CD4-positive, alpha-beta T cell treated with Interleukin-17A for 4 hours (primary cell): ENCODE measurements at places on chromosomes 1 and 21.

DNA sequence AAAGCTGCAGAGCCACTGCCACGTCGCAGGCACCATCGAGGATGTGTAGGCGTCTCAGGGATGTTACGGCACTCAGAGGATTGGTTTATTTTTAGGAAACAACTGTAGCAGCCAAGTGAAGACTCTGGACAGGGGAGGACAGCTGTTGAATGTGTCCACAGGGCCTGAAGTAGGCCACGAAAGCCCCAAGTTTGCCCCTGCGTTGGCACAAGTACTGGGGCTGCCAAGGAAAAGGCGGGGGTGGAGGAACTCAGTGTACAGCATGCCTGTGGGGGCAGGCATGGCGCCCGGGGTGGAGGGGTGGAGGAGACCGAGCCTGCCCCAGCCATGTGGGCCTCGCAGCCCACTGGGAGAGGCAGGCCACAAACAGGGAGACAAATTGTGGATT, 89.7 kb downstream of the ADARB1 start:
- DNase-seq = no peak

- peak; percentile 36 for DNase-seq
Observed at GRCh38 chr1:87045761-87046304, 131.4 kb downstream of the HS2ST1 start.

DNA sequence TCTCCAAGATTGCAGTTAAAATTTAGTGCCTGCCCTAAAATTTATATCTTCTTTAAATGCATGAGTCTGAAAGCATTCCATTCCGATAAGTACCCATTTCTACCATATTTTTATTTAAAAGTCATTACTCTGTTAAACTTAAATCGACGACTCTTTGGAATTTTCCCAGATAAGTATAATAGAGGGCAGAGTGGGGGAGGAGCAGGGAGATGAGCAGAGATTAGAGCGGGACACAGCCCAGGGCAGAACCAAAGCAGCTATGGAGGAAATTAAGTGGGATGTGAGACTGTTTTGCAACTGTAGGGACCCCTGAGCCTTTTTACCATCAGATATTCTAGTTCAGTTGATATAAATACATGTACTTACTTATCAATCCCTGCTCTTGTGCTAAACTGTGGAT, 257.9 kb downstream of the FGGY start:
- DNase-seq = no peak

DNA sequence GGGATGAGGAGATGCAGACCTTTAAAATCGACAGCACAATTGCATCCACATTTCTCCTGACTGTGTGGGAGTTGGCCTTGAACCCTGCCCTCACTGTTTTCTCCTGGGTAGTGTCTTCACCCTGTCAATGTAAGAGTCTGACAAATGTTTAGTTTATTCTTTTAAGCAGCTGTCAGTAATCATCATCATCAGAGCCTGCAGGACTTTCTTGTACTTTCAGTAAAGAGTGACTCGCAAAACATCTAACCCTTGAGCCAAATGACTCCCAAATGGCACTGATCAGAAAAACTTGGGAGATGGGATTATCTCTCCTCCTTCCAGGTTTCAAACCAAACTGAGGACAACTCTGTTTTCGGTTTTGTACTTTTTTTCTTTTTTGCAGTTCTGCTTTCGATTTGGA, 460.2 kb downstream of the KIF26B start:
- no peak for DNase-seq

DNA sequence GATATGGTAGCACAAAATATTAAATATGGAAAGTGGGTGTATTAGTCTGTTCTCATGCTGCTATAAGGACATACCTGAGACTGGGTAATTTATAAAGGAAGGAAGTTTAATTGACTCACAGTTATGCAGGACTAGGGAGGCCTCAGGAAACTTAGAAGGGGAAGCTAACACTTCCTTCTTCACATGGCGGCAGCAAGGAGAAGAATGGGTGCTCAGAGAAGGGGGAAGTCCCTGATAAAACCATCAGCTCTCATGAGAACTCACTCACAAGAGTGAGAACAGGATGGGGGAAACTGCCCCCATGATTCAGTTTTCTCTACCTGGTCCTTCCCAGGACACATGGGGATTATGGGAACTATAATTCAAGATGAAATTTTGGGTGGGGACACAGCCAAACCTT, 15.8 kb upstream of the BACE2 start:
- DNase-seq = no peak

- no peak for DNase-seq
Observed at GRCh38 chr1:25780318-25781129, 19.5 kb upstream of the SELENON start.

DNA sequence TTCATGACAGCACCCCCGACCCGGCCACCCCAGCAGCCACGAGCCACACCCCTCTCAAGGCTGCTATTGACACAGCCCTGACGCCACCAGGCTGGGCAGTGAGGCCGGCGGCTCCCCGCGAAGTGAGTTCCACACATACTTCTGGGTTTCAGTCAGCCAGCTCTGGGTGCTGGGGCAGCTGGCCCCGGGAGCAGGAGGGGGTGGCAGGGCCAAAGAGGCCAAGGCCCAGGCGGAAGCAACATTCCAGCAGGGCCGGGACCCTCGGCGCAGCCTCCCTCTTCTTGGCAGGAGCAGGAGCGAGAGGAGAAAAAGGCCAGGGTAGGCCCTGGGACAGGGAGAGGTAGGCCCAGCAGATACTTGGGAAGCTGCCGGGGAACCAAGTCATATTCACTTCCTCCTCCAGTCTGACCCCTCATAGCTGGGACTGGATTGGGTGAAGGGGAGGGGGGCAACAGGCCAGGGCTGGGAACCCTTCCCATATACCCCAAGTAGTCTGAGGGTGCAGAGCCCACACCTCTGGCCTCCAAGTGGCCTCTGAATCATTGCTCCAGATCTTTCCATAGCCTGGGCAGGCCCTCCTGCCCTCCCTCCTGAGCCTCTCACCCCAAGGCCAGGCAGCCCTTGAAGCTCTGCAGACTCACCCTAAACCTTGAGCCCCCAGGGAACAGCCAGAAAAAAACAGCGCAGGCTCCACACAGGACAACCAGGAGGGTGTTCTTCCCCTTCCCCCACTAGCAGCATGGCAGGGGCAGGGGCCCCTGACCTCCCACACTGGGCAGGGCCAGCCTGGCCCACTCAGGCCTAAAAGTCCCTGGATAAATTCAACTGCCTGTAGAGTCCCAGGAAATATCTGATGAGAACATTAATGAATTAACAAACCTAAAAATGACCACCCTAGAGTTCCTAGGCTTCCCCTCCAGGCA, 5.7 kb downstream of the HSPG2 start:
- DNase-seq = no peak

DNA sequence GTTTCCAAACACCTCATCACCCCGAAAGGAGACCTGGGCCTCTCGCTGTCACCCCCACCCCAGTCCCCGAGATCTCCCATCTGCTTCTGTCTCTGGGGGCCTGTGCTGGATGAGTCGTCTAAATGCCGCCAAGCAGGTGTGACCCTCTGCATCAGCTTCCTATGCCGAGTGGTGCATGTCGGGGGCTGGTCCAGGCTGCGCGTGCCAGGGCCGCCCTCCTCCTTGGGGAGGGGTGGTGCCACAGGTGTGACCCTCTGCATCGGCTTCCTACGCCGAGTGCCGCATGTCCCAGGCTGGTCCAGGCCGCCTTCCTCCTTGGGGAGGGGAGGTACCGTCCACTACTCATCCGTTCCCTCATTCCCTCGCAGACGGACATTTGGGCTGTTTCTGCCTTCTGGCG, 115.7 kb downstream of the PRDM16 start:
- no peak for DNase-seq

DNA sequence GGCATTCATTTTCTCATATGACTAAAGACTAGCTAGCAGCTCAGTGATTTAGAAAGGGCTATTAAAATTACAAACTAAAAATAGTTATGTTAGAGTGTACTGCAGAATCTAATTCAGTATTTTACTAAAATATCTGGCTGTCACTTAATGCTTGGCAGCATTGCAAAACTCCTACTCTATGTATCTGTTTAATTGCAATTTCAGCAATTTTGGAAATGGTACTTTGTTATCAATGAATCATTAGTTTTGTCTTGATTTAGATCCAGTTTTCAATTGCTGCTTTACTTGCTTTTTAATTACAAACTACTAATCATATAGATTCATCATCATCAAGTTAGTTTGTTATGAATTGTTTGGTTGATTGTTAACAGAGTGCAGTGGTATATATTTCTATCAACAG, 19.2 kb downstream of the C1orf87 start:
- DNase-seq = no peak

DNA sequence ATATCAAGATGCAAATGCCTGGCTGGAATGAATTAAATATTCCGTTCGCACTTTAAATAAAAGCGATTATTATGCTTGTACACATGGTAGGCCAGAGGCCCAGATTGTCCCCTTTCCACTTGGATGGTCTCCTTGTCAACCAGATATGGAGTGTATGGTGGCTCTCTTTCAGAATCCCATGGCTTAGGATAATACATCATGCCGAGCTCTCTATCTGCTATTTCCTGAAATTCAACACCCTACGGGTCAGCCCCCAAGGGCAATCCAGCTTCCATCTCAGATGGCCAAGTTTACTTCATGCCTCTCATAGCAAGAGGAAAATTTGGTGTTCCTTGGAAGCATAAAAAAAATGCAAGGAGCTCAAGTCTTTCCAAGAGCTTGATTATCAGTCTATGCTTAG, 25.4 kb upstream of the FMO1 start:
- DNase-seq = no peak

GRCh38 chr21:27108228-27108627, 141.3 kb upstream of the ADAMTS5 start:
- DNase-seq = no peak

DNA sequence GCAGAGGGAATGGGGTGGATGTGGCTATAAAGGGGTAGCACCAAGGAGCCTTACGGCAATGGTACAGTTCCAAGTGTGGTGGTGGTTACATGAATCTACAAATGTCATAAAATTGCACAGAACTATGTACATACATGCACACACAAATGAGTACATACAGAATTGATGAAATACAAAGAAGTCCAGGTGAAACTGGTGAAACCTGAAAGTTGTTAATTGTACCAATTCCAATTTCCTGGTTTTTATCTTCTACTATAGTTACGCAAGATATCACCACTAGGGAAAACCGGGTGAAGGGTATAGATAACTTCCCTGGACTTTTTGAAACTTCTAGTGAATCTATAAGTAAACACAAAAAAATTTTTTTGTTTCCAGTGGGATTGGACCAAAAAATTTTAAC, 18.9 kb downstream of the HSF2BP start:
- DNase-seq = no peak

DNA sequence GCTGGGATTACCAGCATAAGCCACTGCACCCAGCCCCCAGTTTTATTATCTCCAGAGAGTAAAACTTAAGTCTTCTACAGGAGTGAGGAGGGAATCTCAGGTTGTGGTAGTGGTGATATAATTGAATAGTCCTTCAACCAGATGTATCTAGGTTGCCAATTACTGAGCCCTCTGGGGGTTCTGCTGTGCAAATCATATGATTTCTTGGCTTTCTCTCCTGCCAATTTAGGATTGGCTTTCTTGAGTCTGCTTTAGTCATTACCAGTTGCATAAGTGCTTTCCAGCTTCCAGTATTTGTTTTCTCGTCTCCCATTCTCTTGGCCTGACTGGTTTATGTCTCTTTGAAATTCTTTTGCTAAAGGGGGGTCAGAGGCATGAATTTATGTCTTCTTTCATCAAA, 11.1 kb downstream of the CPT2 start:
- DNase-seq = no peak

DNA sequence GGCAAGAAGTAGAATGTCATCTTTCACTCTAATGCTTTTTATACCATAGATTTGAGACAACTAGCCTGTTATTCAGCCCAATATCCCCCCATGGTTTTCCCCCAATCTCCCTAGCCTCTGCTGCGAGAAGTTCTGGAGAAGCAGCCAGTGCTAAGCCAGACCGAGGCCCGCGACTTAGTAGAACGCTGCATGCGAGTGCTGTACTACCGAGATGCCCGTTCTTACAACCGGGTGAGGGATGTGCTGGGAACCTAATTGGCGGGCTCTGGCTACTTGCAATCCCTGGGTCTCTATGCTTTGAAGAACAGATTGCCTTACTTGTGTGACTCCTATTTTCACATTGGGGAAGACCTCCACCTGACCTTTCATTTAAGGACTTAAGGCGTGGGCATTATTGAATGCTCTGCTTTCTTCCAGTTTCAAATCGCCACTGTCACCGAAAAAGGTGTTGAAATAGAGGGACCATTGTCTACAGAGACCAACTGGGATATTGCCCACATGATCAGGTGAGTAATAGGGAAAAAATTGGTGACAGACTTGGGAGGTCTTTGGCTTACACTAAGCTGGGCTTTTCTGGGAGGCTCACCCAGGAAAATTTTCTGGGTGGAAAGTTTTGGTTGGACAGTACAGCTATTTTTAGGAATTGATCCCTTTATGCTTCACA, 1.9 kb downstream of the PSMB4 start:
- no peak for DNase-seq

DNA sequence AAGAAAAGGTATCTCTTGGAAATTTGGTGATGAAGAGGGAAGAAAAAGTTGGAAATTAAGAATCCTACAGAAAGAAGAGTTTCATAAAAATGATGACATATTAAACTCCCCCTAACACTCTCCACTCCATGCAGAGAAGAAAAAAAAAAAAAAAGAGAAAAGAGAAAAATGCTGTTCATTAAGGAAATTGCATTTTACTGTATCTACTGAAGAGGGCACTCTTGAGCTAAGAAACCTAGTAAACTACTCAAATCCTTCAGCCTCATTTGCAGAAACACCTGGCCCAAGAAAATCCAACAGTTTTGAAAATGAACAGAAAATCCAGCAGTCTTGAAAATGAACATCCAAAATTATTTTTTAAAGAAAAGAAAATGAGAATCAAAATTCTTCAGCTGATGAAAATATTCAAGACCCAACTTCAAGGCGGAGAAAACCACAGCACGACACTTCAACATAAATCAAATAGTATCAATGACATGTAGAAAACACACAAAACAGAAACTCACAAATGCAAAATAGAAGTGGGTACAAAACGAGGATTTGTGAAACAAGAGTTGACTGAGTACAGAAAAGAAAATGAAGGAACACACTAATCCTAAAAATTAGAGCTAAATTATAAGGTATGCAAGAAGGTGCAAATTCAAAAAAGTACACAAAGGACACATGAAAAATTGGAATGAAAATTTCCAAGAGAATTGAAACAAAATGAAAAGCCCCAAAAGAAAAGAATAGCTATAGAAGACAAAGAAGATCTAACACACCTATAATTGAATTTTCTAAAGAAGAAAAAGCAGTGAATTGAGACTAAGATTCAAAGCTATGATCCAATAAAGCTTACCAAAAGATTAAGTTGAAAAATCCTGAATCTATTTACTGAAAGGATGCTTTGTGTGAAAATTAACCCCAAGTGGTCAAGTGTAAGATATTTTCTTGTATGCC, 73.2 kb upstream of the DNAJC6 start:
- no peak for DNase-seq

DNA sequence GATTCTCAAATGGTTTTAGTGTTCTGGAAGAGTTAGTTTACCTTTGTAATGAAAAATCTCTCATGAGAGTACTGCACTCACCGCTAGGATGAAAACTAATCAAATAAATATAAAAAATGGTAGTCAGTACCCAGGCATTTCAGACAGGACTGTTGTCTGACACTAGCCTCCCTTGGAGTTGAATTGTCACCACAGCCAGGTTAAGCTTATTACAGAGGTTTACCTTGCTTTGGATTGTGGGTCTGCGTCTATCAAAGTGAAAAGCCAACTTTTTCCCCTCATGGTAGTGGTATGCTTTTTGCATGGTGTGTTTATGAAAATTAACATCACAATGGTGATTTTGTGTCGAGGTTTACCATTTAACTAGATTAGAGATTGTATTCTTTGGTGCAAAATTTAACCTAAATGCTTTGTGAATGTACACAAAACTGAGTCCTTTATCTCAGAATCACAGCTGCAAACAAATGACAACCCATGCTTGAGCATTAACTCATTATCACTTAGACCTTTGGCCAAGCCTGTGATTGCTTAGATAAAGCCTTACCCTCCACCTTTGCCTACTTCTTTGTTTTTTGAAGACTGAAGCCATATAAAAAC, 20.1 kb downstream of the RAP1A start:
- DNase-seq = no peak
